ENCODE measurements at places on chromosomes 5 and 9. TPM values are rescaled to one million over a fixed set of nuclear protein-coding genes. Genes with fewer than 3 reads are reported as not detected.

GRCh38 chr9:34383904-34384303, 7.2 kb upstream of the MYORG start:
- no peaks in the 10 kb centered on the region for H3K27me3 ChIP-seq
- DNase-seq = no peak
- H3K4me3 ChIP-seq = no peak overlapping the region
- no peak overlapping the region for H3K27ac ChIP-seq
- peaks cover 8% of the 10 kb centered on the region for H3K4me1 ChIP-seq

GRCh38 chr9:89418882-89419640, 78.9 kb downstream of the SEMA4D start:
- H3K36me3 ChIP-seq = no peaks in the 10 kb centered on the region
- no peaks in the 10 kb centered on the region for H3K4me1 ChIP-seq
- H3K4me3 ChIP-seq = no peak overlapping the region
- no peak overlapping the region for H3K27ac ChIP-seq
- DNase-seq = no peak
- H3K27me3 ChIP-seq = no peaks in the 10 kb centered on the region

CREBRF gene
- 22.8 TPM for total RNA-seq

GRCh38 chr9:128438343-128439109, 17.3 kb upstream of the ODF2 start:
- no peak overlapping the region for H3K4me3 ChIP-seq
- no peak overlapping the region for H3K27ac ChIP-seq
- H3K27me3 ChIP-seq = no peaks in the 10 kb centered on the region
- peak; percentile 86 for DNase-seq

- no peaks in the 10 kb centered on the region for H3K36me3 ChIP-seq
- DNase-seq = peak; percentile 2
- H3K27me3 ChIP-seq = no peaks in the 10 kb centered on the region
- H3K4me3 ChIP-seq = no peak overlapping the region
- H3K27ac ChIP-seq = no peak overlapping the region
- peaks cover 1% of the 10 kb centered on the region for H3K4me1 ChIP-seq
Measured at GRCh38 chr9:113310538-113310937, 7.4 kb upstream of the RNF183 start.

ASB6 gene
- 11.8 TPM for total RNA-seq

SH2D3C gene
- total RNA-seq = 34.5 TPM

- DNase-seq = no peak
- no peak overlapping the region for H3K4me3 ChIP-seq
- no peaks in the 10 kb centered on the region for H3K4me1 ChIP-seq
- H3K27me3 ChIP-seq = no peaks in the 10 kb centered on the region
- H3K27ac ChIP-seq = no peak overlapping the region
Measured at GRCh38 chr5:89065919-89066318, 182.9 kb upstream of the MEF2C start.

- H3K27me3 ChIP-seq = no peaks in the 10 kb centered on the region
- H3K4me1 ChIP-seq = no peaks in the 10 kb centered on the region
- H3K36me3 ChIP-seq = no peaks in the 10 kb centered on the region
- H3K4me3 ChIP-seq = no peak overlapping the region
- peak; percentile 18 for DNase-seq
Measured at GRCh38 chr5:103942587-103943186, 380.1 kb upstream of the NUDT12 start.

DNA sequence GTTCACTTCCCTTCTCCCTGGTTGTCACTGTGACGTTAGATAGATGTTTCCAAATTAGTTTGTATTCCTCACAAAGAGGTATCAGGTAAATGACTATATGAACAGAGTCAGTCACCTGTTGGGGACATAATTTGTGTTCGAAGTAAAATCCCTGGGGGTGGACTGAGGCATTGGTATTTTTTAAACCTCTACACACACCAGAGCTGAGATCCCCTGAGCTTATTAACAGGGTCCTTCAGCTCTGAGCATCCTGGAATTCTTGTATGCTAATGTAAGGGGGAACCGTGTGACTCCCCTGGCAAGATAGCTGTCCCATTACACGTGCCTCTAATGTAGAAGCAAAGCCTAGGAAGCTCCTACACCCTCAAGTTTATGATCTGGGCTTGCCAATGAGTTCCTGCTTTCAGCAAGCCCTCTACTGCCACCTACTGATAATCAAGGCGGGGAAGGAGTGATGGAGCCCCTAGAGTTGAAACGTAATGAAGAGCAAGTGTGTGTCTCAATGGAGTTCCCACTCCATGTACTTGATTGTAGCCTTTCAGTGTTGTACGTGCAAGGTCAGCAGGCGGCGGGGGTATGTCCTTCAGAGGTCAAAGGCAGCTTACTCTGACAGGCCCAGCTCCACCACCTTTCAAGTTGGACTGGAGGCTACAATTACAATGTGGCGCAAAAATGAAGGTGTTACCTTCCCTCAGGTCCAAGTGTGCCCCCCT, 14.4 kb downstream of the PRKACG start:
- no peak overlapping the region for H3K27ac ChIP-seq
- peak; percentile 74 for DNase-seq
- no peak overlapping the region for H3K4me3 ChIP-seq
- H3K4me1 ChIP-seq = no peaks in the 10 kb centered on the region
- no peaks in the 10 kb centered on the region for H3K27me3 ChIP-seq

GRCh38 chr9:21244836-21245235, 5.0 kb upstream of the IFNA14 start:
- H3K27ac ChIP-seq = no peak overlapping the region
- H3K4me1 ChIP-seq = no peaks in the 10 kb centered on the region
- no peaks in the 10 kb centered on the region for H3K36me3 ChIP-seq
- no peak for DNase-seq
- no peak overlapping the region for H3K4me3 ChIP-seq

DNA sequence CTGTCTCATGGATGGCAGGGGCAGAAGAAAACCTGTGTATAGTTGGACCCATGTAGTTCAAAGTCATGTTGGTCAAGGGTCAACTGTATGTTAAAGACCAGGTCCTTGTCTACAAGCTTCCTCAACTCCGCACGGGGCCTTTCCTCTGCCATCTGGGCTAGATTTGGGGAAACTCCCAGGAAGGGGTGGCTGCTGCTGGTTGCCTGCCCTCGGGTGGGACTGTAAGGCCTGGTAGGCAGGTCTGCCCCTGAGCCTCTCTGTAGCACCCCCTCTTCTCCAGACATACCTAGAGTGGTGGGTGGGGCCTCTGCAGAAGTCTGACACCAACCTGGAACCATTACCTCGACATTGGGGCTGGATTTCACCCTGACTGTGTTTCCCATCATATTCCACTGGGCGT, 15.2 kb downstream of the ENHO start:
- no peaks in the 10 kb centered on the region for H3K36me3 ChIP-seq
- H3K27me3 ChIP-seq = no peaks in the 10 kb centered on the region
- no peak overlapping the region for H3K27ac ChIP-seq
- H3K4me1 ChIP-seq = no peaks in the 10 kb centered on the region

DNA sequence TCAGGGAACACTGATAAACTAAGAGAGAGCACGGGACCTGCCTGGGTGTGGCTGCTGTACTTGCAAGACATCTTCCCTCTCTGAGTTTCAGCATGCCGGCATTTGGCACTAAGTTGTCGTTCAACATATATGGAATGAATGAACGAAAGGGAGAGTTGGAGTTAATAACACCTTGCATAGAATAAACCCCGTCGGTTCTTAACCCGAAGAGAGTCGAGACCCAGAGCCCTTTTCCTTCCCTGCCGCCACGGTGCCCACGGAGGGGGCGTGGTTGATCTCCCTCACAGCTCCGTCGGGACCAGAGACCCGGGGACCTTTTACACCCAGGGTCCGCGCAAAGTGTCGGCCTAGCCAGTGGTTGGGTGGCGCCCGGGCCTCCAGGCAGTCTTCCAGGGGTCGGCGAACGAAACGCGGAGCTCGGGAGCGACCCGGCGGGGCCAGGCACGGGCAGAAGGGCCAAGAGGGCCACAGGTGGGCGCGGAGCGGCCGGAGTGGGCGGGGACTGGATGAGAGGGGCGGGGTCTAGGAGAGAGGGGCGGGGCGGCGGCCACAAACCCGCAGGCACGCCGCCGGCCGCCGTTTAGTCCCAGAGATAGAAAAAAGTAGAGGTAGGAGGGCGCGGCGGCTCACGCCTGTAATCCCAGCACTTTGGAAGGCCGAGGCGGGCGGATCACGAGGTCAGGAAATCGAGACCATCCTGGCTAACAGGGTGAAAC, 735 bp upstream of the RPL26L1 start:
- peak; percentile 48 for DNase-seq
- H3K4me3 ChIP-seq = peak overlapping the region; percentile 58
- H3K27ac ChIP-seq = peak overlapping the region; percentile 71

GAS1 gene
- total RNA-seq = 13.5 TPM

NIPSNAP3A gene
- 20.1 TPM for total RNA-seq

- H3K27ac ChIP-seq = no peak overlapping the region
- no peak for DNase-seq
- H3K27me3 ChIP-seq = no peaks in the 10 kb centered on the region
- no peaks in the 10 kb centered on the region for H3K4me1 ChIP-seq
- no peak overlapping the region for H3K4me3 ChIP-seq
Measured at GRCh38 chr5:51495672-51496071, 112.4 kb downstream of the ISL1 start.
